Amniotic epithelial cell (primary cell): ENCODE measurements at places on chromosomes 11 and 22.
A peak's percentile ranks its signal among the peaks of the same experiment; 100 is the strongest.

- DNase-seq: no peak
These were observed 39.8 kb upstream of the TLCD5 start for GRCh38 chr11:120285256-120285655.

DNA sequence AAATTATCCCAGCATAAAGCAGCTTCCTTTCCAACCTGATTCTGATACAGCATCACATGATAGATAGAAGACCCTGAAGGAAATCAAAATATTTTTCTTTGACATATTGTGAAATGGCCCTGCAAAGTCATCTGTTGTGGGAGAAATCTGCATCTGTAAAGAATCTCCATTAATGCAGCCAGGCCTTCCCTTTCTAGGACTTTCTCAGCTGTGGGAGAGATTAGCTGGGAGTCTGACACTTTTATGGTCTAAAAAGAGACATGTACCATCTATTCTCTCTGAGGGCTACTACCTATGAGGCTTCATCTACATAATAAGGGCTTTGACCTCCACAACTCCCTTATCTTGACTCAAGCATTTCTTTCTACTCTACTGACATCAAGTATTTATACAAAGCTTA, 238.1 kb downstream of the SWAP70 start:
- peak; percentile 12 for DNase-seq

DNA sequence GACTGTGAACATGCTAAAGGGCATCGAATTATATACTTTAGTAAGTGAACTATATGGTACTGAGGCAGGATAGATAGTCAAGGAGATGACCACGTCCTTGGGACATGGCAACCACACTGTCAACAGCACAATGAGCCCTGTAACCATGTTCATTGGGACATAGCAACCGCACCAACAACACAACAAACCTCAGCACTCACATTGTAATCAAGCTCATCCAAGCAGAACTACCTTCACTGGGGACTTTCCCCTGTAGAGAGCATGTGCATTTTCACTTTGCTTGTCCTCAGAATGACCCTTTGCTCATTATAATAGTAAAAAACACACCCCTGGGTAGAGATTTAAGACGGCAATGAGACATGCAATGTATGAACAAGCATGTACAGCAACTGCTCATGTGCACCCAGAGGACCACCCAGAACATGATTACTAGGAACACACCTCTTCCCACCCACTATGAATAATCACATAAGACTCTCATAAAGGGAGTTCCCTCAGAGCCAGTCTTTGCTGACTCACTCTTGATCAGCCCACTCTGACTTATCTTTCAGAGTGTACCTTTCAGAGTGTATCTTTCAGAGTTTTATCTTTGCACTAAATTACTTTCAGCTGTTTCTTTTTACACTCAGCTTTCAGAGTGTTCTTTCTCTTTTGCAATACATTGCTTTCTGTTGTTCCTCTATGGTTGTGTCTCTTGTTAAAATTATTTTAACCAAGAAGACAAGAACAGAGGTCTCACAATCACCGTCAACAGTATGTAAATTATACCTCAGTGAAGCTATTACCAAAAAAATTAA, 4.1 kb upstream of the PLAAT2 start:
- DNase-seq: peak; percentile 97

DNA sequence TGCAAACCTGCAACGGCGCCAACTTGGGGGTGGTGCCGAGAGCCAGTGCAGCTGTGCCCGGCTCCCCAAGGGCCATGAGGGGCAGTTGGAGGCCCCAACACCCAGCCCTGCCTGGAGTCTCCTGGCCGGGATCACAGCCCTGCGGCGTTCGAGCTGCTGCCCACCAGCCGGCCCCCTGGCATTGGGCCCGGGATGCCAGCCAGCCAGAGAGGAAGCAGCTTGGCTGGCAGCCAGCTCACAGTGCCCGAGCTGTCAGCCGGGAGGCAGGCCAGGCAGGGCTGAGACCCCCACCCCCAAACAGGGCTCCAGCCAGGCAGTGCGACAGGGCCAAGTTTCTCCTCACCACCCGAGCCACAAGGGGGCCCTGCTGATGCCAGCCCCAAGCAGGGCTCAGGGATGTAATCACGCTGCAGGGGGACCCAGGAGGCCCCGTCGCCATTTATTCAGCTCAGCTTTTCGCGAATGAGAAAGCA, 26.0 kb upstream of the TCF20 start:
- DNase-seq: no peak

DNA sequence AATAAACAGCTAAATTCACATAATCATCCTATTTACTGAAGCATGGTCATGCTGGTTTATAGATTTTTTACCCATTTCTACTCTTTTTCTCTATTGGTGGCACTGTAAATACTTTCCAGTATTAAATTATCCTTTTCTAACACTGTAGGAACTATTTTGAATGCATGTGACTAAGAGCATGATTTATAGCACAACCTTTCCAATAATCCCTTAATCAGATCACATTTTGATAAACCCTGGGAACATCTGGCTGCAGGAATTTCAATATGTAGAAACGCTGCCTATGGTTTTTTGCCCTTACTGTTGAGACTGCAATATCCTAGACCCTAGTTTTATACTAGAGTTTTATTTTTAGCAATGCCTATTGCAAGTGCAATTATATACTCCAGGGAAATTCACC, 10.7 kb downstream of the RAG1 start:
- DNase-seq: no peak

DNA sequence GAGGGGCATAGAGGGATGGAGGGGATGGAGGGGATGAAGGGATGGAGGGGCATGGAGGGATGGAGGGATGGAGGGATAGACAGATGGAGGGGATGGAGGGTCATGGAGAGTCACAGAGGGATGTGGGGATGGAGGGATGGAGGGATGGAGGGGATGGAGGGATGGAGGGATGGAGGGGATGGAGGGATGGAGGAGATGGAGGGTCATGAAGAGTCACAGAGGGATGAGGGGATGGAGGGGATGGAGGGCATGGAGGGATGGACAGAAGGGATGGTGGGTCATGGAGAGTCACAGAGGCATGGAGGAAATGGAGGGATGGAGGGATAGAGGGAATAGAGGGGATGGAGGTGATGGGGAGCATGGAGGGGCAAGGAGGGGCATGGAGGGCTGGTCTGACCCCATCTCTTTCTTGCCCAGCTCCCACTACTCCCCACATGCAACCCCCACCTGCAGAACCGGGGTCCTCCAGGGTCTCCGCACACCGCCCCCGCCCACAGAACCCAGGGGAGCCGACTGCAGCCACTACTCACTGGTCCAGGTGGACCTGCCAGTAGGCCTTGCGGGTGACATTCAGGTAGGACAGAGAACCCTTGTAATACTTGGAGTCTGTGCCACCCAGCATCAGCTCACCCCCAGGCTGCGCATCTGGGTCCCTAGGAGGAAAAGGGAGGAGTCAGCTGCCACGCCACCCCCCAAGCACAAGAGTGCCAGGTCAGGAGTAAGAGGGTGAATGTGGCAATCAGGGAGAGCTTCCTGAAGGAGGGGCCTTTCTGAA, 4.2 kb upstream of the IFITM10 start:
- no peak for DNase-seq

DNA sequence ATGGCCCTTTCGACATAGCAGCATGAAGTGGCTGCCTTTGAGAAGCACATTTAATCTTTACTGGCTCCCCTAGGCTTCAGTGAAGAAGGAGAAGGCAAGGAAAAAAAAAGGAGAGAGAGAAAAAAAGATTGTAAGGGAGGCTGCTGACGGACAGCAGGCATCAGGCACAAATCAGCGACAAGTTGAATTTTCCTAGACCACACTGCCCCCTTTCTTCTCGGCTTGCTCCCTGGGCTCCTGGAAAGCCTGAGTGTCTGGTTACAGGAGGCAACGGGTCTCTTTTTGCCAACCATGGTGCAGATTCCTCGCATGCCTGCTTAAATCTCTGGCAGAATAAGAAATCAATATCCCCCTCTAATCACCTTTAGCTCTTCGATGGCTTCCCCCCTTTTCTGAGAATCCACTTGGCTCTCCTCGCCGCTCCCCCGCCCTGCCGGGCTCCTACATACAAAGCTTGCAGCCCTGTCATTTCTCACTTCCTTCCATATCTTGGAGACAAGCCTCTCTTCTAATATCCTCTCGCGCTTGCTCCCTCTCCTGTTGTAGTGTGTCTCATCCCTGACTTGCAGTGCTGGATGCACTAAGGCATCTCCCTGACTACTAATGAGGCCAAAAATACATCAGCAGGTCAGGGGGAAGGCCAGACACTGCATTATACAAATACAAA, 14.3 kb downstream of the BLID start:
- DNase-seq: peak; percentile 86

DNA sequence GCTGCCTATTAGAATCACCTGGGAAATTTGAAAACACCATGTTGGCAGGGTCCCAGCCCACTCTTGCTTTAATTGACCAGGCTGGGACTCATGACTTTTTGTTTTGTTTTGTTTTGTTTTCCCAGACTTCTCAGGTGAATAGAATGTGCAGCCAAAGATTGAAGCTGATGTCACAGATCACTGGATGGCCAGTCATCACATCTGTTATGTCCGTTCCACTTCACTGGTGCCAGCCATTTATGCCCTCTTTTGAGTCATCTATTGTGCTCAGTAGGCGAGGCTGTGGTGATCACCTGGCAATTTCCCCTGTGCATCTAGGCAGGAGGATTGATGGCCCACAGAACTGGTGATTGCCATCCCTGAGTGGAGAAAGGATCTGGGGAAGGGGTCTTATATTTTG, 297.3 kb downstream of the INSC start:
- no peak for DNase-seq

DNA sequence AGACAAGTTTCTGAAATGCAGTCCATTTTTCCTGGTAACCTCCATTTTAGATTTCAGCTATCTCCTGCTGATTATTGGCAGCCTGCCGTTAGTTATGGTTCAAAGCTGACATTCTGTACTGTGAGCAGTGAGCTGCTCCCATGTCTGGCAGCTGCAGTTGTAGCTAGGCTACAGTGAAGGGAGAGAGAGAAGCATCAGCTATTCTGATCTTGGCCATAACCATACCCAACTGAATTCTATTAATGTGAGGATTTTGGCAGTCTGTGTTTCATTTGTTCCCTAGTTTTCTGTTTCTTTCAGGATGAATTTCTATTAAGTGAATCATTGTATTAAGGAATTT, 33.4 kb downstream of the SIK2 start:
- DNase-seq: peak; percentile 23

DNA sequence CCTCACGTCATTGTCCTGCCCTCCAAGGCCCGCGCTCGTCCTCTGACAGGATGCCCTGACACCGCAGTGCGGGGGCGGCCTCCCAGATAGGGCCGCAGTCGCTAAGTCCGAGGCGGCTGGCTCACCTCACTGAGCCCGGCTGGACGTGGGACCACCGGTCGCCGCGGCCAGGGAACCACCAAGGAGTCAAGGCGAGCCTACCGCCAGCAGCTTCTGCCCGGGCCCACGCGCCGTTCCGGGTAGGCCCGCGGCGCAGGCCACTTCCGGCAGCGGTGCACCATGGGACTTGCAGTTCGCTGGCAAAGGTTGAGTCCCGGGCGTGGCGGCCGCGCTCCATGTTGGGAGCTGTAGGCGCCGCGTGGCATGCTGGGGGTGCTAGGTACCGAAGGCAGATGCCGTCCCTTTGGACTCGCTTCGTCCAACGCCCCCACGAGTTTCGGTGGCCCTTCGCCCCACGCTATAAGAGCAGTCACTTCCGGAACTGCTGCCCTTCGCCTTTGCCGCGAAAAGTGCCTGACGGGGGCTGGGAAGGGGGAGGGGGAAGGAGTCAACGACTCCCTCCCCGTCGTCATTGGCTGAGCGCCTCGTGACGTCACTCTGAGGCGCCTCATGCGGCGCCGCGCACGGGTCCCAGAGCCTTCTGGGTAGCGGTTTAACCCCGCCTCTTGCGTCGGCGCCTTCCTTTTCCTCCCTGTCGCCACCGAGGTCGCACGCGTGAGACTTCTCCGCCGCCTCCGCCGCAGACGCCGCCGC, at the start of gene RPLP2:
TSS of gene RPLP2 (plus strand) at position 681 of the 753 bp plus-strand sequence. CDS start 268 bp downstream, outside the sequence.
- peak; percentile 94 for DNase-seq

DNA sequence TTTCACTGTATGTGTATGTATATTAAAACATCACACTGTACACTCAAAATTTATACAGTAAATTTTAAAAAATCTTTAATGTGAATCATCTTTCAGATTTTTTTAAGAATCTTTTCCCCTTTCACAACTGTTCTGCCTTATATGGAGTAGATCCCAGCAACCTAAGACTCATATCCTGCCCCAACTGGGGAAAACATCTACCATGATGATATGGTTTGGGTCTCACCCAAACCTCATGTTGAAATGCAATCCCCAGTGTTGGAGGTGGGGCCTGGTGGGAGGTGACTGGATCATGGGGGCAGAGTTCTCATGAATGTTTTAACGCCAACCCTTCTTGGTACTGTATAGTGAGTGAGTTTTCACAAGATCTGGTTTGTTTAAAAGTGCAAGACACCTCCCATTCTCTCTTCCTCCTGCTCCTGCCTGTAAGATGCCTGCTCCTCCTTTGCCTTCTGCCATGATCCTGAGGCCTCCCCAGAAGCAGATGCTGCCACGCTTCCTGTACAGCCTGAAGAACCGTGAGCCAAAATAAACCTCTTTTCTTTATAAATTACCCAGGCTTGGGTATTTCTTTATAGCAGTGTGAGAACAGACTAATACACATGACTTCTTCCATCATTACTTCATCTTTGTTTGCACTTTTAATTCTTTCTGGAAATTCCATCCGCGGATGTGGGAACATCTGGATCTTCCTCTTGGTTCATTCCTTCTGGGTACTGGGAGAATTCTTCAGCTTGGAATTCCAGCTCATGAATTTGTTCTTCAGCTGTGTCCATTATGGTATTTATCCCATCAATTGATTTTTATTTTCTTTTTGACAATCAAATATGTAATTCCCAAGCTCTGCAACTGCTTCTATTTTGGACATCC, 36.9 kb downstream of the LINC01488 start:
- DNase-seq: peak; percentile 85

DNA sequence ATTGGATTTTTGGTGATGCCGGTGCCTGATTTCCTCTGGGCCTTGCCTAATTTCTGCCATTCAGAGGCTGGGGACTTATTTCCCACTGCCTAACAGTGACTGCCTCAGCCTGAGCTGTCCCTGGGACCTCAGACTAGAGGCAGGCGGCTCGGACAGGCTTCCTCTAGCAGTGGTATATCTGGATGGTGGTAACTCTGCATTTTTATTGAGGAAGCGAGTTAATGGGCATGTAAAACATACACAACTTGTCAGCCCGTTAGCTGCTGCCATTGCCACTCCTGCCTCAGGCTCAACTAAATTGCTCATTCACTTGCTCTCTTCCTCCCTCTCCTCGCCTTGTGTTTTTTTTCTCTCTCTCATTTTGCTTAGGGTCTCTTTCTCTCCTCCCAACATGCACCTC, 561.6 kb downstream of the BUD13 start:
- no peak for DNase-seq
